ENCODE measurements at places on chromosomes 5 and 9.

- no peak for DNase-seq
These were observed 62.7 kb upstream of the CTXN3 start for GRCh38 chr5:127586066-127586770.

GRCh38 chr5:158752656-158752973 is 347.1 kb downstream of the EBF1 start:
- DNase-seq, result no peak

GRCh38 chr9:18250053-18250452 is 223.9 kb upstream of the ADAMTSL1 start:
- no peak for DNase-seq

DNA sequence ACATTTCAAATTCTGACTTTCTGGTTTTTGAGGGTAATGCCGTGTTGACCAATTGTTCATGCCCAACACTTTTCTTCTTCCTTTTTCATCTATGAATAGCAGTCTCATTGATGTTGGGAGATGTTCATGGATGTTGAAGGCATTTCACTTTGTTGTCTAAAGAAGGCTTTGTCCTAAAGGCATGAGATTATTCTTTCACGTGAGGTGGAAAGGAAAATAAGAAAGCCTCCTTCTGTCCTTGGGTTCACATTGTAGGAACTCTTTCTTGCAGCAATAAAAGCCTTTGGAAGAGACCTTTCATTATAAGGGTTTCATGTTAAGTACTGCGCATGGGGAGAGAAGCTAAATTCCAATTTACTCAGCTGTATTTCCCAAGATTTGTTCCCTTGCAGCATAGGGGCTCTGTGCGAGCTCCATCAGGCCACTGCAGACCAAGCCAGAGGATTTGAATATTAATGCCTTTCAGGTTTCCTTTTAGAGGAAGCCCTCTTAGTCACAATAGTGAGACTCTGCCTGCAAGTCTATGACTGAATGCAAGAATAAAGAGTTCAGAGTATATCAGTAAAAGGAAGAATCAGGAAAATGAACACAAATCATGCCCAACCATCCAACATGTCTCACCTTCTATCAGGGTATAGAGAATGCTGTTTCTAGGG is 274.6 kb downstream of the TMEM38B start:
- no peak for DNase-seq

GRCh38 chr5:153964191-153964879 is 74.4 kb downstream of the FAM114A2 start:
- DNase-seq, result no peak

DNA sequence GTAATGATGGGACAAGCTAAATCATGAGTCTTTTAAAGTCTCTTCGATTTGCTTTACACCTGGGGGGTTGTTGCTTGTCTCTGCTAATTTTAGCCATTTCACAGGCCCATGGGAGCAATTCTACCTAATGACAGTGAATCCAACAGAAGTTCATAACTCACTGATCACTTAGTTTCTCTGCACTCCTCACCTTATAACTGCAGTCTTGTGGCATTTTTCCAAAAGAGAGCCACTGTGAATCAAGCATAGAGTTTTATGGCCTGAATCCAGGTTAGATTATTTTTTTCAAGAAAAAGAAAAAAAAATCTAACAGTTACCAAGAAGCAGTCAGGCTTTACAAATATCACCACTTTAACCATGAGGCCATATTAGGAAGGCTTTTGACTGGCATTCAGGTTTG is 1.5 kb upstream of the IL7R start:
- no peak for DNase-seq

GRCh38 chr5:100647461-100648230 is 112.5 kb downstream of the FAM174A start:
- DNase-seq, result no peak

- no peak for DNase-seq
These were observed 93.4 kb downstream of the PLPPR1 start for GRCh38 chr9:101121836-101122399.

GRCh38 chr9:102911185-102911584 is 83.9 kb upstream of the CYLC2 start:
- no peak for DNase-seq

GRCh38 chr5:72503888-72504491 is 3.2 kb downstream of the ZNF366 start:
- DNase-seq, result peak; percentile 82

GRCh38 chr9:36924757-36925432 is 109.2 kb downstream of the PAX5 start:
- no peak for DNase-seq

DNA sequence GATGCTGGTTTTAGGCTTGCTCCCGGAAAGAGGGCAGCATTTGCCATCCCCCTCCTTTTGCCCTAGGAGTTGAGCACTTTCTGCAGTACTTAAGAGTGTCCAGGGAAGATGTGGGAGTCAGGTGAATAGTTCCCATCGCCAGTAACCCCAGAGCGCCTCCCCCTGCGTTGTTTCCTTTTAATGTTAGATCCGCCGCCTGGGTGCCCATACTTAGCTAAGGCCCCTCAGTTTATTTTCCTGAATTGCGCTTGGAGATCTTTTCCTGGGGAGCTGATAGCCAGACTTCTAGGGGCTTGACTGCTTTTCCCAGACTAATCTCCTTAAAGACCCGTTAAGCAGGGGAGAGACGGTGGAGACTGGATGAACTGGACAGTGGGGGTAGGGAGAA is 377 bp upstream of the PCDHAC2 start:
- no peak for DNase-seq

DNA sequence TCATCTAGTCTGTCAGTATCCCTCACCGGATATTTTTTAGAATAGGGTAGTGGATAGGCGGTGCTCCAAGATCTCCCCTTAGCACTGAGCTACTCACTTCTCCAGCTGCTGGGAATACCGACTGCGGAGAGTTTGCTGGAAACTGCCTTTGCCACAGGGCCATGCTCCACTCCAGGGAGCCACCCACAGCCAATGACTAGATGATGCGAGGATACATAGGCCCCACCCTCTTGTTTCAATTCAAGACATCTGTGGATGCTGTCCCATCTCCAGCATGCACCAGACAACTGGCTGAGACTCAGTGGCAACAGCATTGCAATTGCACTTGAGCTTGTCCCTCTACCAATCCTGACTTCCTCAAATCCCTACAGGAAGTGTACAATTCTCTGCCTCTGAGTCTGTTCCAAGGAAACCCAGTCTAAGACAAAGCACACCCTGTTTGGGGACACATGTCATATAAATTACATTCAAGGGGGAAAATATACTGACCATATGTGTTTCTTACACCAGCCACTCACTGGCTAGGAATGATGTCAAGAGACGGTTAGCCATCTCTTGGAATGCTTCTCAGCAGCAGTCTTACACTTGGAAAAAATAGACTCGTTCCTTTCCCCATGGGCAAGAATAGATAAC is 312.6 kb upstream of the KIF2A start:
- no peak for DNase-seq

DNA sequence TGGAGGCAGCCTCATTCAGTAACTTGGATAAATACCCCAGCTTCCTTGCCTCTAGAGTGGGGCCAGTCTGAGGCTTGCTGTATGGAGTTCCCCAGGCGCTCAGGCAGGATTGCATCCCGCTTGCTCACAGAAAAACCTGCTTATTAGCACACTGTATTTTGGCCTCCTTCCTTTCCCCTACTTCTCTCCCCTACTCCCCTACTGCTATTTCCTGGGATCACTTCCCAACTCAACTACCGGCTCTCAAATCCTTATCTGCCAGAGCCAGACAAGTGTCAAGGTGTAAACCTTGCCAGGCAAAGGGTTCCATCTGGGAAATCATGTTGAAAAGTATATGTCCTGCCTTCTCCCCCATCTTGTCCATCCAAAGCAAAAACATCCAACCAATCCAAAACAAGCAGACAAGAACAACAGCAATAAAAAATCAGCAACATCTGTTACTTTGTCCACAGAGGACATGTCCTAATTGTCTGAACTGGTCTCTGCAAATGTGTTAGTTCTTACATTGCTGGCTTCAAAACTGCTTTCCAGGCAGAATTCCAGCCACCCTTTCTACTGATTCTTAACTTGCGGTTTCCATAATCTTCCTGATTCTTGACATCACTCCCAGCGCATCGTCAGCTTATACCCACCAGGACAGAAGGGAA is 164.1 kb upstream of the SEMA6A start:
- no peak for DNase-seq

GRCh38 chr9:8858596-8859161 is 1059.1 kb upstream of the DMAC1 start:
- no peak for DNase-seq

- no peak for DNase-seq
These were observed 19.2 kb downstream of the IL12B start for GRCh38 chr5:159311063-159311462.

DNA sequence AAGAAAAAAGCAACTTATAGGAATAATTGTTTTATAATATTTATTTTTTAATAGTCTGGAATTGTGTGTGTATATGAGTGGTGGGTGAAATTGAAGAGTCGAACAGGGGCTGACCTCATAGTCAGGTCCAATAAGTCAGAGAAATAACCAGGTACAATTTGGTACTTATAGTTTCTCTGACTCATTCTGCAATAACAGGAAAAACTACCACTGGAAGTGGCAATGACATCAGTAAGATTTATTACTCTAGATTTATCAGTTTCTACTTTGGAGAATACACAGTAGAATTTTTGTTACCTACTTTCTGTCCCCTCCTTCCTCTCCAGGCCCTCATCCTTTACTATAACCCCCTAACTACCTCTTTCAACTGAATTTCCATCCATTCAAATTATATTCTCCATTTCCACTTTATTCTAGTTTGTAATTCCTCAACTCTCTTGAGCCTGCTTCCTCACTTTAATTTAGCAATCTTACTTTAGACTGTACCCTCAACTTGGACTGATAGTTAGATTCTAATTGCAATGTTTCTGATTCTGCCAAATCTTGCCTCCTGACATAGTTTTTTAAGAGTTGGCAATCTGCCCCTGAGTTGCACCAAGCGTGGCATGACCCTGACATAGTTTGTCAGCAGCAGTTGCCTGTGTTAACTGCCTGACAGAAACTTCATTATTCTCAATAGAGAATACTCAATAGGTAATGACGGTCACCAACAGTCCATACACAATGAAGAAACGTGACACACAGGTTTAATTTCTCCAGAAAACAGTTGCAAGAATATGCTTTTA is 475.3 kb upstream of the RIOK2 start:
- peak; percentile 42 for DNase-seq

GRCh38 chr5:118257066-118257465 is 731.3 kb downstream of the DTWD2 start:
- DNase-seq, result no peak

DNA sequence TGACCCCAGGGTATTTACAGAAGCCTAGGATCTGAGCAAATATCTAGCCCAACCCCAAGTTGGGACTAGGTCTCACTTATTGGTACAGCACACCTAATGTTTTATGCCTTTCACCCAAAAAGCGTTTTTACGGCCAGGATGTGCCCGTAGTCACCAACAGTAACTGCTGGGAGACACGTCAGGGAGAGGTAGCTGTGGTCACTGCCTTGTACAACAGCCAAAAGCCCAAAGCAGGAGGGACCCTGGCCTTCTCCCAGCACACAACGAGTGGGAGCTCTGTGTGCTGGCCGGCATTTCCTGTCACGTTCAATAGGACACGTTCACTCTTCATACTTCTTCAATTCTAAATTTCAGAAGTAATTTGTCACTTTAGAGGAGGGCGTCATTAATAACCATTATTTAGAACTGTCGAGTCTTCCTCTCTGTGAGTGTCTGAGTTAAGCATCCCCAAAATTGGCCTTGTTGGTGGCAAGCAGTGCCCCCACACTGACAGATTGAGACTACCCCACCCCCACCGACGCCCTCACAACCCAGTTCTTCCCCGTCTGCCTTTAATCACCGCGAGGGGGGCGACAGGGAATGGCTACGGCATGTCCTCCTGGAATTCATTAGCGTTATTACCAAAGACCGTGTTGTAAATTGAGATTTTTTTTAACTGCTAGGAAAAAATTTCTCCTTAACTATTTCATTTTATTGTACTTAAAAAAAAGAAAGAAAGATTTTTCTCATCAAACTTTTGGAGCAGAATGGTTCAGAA is 80.7 kb downstream of the MVB12B start:
- DNase-seq, result no peak

DNA sequence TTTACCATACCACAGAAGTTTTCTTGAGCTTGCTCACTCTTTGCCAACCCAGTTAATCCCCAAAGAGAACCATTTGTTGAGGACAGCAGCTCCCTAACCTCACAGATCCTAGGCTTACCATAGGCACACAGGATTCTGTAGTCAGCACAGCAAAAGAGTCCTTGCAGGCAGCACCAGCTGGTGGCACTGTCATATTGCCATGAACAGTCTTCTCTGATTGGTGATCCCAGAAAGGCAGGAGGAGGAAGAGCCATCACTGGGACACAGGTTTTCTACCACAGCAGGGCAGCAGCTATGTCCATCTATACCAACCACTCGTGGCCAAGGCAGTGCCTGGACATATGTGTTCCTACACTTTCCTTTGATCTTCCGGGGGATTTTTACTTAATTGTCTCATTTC is 297.1 kb upstream of the CD180 start:
- DNase-seq, result peak; percentile 4

DNA sequence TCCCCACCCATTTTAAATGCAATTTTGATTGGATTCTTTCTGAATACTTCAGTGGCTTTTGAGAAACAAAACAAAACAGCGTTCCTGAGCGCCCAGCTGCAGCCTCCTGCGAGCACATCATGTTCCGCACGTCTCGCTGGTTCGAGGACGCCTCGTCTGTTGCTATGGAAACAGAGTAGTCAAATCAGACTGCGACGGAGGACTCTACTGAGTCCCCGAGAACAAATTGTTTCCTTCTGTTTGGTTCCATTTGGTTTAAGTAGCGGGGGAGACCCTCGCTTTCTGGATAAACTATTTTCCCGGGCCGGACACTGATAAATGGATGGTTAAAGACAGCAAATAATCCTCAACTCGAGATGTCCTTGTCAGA is 69.0 kb downstream of the SLC28A3 start:
- peak; percentile 8 for DNase-seq

DNA sequence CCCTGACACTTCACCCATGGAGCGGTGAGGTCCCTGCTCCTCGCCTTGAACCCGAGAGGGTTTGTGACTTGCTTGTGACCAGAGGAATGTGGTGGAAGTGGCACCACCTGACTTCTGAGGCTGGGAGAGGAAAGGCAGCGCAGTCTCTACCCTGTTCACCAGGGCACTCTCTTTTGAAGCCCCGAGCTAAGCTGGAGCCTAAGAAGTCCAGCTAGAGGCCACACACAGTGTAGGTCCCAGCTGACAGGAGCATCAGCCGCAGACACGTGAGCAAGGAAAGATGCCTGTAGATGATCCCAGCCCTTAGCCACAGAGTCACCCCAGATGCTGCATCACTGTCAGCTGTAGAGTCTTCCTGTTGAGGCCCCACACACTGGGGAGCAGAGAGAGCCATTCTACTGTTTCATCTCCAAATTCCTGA is 1.7 kb upstream of the ANGPTL2 start:
- no peak for DNase-seq

- peak; percentile 51 for DNase-seq
These were observed 202.2 kb upstream of the DMRTA1 start for GRCh38 chr9:22244139-22245011.

DNA sequence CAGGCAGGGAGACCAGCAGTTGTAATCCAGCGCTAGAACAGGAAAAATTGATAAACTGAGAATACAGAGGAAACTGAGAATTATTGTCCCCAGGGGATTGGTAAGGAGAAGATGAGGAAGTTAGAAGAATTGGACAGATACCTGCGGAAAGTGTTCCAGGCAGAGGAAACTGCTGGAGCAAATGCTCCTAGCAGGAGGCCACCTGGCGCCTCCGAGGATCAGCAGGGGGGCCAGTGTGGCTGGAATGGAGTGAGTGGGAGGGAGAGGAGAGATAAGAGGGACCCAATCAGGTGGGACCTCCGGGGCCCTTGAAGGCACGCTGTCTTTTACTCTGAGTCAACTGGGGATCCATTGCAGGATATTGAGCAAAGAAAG is 695 bp upstream of the ANXA6 start:
- DNase-seq, result no peak

Measured in kidney capillary endothelial cell (primary cell).